Naive thymus-derived CD8-positive, alpha-beta T cell (primary cell): ENCODE measurements at places on chromosomes 7 and 10.

GRCh38 chr10:33142295-33142694 lies 184.3 kb upstream of the ITGB1 start:
- no peak for DNase-seq

- no peak for DNase-seq
These were observed 1.2 kb downstream of the GRK5 start for GRCh38 chr10:119208553-119208940.

DNA sequence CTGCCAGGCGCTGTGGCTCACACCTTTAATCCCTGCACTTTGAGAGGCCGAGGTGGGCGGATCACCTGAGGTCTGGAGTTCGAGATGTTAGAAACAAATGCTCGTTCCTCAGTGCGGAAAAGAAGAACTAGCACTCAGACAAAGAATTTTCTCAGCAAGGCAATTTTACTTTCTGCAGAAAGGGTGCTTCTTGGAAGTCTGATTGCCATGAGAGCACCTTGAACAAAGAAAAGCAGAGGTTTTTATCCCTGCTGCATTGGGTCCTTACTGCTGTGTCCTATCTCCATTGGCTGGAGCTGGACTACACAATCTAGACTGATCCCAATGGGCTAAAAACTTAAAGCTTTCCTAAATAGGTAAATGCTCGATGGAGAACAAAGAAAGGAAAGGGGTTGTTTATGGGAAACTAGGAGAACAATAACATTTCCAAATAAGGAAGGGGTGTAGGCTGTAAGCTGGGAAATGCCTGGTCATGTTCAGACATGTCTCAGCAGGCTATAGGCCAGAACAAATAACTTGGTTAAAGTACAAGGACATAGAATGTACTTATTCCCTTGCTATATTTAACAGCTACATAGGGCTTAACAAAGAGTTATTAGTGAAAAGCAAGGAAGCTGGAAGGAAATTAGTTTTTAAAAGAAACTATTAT lies 26.1 kb upstream of the ACTR3B start:
- DNase-seq = no peak

DNA sequence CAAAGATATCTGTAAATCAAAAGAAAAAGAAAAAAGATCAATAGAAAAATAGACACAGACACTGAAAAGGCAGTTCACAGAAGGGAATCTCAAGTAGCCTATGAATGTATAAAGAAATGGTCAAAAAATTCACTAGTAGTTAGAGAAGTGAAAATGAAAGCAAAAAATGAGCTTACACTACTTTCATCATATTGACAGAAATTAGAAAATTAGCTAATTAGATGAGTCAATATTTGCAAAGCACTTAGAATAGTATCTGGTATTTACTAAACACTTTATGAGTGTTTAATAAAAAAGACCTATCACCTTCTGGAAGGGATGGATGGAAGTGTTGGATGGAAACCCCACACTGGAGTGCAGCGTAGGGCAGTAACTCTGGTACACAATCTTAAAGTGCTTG lies 1.7 kb upstream of the CFAP58 start:
- DNase-seq = no peak

DNA sequence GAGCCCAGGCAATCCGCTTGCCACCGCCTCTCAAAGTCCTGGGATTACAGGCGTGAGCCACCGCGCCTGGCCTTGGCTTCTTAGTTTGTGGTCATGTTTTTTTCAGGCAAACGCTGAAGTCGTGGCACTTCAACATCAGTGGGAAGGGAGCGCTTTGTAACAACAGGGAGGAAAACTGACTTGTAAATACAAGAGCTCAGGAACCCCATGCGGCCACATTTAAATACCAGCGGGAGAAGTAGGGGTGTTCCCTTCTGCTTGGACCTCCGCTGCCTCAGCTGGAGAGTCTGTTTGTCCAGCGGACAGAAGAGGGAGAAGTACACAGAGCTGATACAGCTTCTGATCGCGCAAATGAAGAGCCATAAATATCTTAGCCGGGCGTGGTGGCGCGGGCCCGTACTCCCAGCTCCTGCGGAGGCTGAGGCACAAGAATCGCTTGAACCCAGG lies 108.7 kb upstream of the KMT2C start:
- no peak for DNase-seq

DNA sequence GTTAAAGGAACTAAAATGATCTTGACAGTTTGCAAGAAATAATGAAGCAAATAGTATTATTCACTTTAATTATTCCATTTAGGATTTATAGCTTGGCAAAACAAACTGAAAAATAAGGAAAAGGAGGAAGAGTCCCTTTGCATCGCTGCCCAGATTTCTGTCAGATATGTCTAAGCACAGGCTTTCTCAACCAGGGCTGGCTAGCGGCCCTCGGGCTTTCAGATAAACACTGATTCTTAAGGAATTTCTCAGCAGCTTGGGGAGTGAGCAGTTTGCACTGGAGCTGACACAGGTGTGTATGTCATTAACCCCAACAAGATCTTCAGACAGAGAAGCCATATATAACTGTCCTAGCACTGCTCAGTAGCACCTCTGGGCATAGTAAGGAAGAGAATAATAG lies 47.9 kb upstream of the SEMA3D start:
- no peak for DNase-seq

GRCh38 chr10:11074536-11075267 lies 57.0 kb downstream of the CELF2 start:
- no peak for DNase-seq

DNA sequence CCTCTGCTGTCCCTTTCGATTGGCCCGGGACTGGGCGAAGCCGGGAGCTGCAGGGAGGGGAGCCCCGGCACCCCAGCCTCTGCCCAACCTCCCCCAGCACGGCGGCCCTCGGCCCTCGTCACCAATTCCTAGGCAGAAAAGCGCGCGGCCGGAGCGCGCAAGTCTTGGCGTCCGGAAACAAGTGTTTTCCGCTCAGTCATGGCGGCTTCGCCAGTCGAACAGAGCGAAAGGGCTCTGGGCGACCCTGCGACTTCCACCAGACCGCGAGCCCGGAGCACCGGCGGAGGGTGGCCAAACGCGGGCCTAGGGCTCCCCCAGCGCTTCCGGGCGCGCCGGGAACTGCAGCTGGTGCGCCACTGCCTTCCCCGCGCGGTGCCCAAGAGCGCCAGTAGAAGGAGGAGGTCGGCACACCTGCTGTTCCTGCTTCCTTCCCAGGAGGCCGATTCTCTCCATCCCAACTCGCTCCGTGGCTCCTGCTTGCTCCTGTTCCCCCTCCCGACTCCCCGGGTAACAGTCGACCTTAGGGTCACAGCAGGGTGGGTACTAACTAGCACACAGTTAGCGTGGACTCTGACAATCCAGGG lies 729.9 kb downstream of the ZWINT start:
- no peak for DNase-seq

GRCh38 chr10:88227342-88228018 lies 355.6 kb downstream of the RNLS start:
- DNase-seq = no peak
